ENCODE measurements at places on chromosomes 6 and 20.
A peak's percentile ranks its signal among the peaks of the same experiment; 100 is the strongest.

DNA sequence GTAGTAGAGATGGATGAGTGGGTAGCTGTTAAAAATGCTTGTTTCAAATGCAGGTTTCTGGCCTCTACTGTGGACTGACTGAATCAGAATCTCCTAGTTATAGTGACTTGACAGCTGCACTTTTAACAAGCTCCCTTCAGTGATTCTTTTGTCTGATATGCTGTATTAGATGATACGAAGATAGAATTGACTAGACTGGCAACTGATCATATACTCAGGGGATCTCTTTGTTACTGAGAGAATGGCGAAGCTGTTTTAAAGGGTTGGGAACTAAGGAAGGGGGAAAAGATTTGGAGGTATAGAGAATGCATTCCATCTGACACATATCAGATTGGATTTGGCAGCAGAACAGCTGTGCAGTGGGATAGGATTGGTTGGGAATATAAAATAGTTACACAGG is 7.0 kb downstream of the ENPP4 start:
- DNase-seq, result no peak

GRCh38 chr6:125674230-125674629 is 75.2 kb upstream of the HEY2 start:
- DNase-seq, result no peak

DNA sequence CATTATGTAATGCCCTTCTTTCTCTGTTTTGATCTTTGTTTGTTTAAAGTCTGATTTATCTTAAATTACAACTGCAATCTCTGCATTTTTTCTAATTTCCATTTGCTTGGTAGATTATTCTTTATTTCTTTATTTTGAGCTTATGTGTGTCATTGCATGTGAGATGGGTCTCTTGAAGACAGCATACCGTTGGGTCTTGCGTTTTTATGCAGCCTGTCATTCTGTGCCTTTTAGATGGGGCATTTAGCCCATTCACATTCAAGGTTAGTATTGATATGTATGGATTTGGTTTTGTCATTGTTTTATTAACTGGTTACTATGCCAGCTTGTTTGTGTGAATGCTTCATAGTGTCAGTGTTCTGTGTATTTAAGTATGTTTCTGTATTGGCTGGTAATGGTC is 84.9 kb upstream of the HMGCLL1 start:
- no peak for DNase-seq

DNA sequence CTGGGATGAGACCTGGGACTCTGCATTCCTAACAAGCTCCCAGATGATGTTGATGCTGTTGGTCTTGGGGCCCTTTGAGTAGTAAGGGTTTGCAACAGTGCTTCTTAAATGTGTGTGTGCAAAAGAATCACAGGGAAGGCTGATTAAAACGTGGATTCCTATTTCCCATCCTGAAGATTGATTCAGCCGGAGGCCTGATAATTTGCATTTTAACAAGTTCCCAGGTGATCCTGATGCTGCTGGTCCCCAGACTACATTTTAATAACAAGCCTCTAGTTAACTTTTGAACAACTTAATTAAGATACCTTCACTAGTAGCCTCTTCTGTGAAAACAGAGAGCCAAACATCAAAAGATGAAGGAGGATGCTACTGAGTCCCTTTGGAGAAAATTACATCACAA is 156.4 kb upstream of the LAMP5 start:
- DNase-seq, result no peak

DNA sequence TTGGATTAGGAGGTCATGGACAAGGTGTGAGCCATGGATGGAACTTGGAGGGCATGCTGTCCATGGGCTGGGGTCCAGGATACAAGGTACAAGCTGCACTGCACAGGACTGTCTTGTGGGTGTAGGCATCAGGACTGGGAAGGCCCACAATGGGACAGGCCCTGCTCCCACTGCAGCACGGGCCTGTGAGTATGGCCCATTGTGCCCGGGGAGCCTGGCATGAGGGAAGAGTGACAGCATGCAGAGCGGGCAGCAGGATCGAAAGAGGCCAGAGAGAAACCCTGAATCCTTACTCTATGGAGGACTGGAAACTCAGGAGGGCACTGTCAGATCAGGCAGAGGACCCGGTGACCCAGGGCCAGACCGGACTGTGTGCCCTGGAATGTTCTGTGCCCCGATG is 211.3 kb downstream of the PREX1 start:
- DNase-seq, result no peak

GRCh38 chr20:22495789-22496188 is 88.6 kb downstream of the FOXA2 start:
- DNase-seq, result no peak

- DNase-seq, result peak; percentile 31
Observed at GRCh38 chr6:6604566-6604965, 16.0 kb downstream of the LY86 start.

DNA sequence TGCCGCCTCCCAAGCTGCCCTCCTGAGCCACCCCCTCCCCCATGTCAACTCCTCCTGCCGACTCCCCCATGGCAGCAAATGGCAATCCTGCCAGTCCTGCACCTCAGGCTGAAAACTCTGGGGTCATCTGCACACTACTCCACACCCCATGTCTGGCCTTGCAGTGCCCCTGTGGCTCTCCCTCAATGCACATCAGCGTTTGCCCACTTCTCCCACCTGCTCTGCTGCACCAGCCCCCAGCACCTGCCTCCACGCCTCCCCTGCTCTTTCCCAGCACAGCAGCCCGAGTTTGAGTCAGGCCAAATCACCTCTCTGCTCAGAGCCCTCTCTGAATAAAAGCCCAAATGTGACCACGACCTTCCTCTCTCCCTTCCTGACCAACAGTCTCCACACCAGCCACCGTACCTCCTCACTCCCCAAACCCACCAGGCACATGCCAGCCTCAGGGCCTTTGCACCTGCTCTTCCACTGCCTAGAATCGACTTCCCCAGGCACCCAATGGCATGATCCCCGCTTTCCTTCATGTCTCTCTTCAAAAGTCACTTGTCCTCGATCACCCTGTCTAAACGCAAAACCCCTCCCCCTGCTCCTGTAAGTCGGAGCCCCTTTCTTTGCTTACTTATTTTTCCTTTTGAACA is 4.3 kb downstream of the PXDC1 start:
- DNase-seq, result no peak

GRCh38 chr6:46756469-46757213 is 9.9 kb downstream of the ANKRD66 start:
- DNase-seq, result no peak

DNA sequence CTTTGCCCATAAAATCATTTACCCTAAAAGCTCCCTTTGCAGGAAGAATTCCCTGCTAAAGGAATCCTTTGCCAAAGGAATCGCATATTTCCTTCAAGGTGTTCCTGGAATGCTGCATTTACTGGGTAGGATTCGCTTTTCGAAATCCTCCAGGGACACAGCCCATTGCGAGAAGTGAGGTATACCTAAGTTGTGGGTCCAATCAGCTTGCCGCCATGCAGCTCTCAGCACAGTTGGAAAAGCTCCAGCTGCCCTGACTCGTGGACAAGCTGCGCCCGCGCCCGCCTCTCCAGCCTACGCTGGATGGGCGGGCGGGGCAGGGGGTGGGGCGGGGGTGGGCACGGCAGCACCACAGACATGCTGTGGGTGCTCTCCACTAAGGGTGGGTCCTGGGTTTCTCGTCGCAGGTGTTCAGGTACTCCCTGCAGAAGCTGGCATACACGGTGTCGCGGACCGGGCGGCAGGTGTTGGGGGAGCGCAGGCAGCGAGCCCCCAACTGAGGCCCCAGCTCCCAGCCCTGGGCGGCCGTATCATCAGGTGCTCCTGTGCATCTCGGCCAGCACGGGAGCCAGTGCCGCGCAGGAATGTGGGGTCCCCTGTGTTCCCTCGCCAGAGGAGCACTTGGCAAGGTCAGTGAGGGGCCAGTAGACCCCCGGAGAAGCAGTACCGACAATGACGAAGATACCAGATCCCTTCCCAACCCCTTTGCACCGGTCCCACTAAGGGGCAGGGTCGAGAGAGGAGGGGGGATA is 1.4 kb downstream of the NNAT start:
- no peak for DNase-seq

GRCh38 chr20:64024141-64024990 is 11.6 kb upstream of the C20orf204 start:
- no peak for DNase-seq

GRCh38 chr6:18536591-18537055 is 149.5 kb downstream of the RNF144B start:
- no peak for DNase-seq

GRCh38 chr6:35018182-35018519 is 123.0 kb downstream of the TCP11 start:
- no peak for DNase-seq

DNA sequence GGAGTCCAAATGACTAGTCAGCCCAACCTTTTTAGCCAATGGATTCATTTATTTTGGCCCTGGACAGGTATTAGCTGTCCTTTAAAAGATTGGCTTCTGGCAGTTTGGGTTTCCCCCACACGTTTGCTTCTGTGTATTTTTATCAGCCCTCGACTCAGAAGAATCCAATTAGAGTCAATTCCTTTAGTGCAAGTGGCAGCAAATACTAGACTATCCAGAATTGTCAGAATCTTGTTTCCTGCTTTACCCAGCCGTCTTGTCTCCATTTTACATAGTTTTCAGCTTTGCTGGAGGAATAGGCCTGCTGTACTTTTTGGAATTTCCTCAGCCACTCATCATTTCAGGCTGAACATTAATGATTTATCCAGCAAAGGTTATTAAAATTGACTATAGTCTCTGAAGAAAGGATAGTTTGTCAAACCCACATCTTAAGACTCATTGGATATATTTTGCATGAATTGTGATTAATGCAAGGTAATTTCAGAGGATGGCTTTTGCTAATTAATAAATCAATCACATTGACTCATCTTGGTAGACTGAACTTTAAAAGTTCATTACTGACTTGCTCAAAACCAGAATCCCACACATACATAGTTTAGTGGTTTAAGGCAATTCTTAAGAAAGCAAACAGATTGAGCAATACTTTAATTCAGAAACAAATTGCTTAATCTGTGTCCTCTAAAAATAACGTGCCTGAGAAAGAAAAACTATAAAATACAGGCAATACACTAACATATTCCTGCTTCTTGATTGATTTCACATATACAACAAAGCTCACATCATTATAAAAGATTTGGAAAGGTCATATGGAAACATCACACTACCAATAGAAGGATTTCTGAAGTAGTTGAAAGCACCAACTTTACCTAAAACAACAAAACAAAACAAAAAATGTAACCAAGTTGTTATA is 62.9 kb upstream of the ZNF217 start:
- peak; percentile 46 for DNase-seq

DNA sequence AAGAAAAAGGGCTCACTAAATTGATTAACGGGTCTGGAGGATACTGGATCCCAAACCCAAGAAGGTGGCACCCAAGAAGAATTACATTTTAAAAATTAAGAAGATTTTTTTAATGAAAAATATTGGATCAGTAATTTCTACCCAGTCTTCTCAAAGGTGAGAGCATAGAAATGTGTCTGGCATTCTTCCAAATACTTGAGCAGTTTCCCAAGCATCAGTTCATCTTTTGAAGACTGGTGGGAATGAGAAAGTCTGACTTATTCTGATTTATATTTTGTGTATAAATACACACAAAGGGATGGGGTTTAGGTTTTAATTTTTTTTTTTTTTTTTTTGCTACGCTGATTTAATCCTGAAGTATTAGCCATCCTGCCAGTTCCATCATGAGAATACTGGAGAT is 3.3 kb downstream of the MGME1 start:
- no peak for DNase-seq

GRCh38 chr20:37378785-37379598 is 33.1 kb downstream of the SRC start:
- peak; percentile 97 for DNase-seq

Data from common myeloid progenitor, CD34-positive (primary cell).